HS-27A (cell line): ENCODE measurements at places on chromosomes 4 and X.

DNA sequence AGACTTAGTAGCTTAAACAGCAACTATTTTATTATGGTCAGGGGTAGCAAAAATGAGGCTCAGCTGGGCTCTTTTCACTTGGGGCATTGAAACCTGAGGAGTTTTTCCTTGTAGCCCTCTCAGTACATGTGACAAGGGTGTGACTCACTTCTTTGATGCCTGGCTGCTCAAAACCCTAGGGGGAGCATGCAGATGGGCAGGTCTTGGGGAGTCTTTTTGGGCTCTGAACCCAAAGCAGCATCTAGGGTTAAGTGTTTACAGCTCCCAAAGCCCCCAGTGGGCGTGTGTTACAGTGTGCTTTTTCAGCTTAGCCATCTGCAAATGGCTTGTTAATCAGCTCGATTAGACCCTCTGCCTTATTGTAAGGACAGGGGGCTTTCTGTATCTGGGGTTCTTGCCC is 1752.7 kb downstream of the PCDH7 start:
- no peak for DNase-seq

GRCh38 chr4:14742054-14742453 is 260.2 kb upstream of the CPEB2 start:
- DNase-seq = no peak

GRCh38 chrX:37454537-37455285 is 105.5 kb downstream of the PRRG1 start:
- peak; percentile 47 for DNase-seq

- DNase-seq = peak; percentile 11
Observed at GRCh38 chr4:133801883-133802282, 399.7 kb downstream of the PABPC4L start.

DNA sequence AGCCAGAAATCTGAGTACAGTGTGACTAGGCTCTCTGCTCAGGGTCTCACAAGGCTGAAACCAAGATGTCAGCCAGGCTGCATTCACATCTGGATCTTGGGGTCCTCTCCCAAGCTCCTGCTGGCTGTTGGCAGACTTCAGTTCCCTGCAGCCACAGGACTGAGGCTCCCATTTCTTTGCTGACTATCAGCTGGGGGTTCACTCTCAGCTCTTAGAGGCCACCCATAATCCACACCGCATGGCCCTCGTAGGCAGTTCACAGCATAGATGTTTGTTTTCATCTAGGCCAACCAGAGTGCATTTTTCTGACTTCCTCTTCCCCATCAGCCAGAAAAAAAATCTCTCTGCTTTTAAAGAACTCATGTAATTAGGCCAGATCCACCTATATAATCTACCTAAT is 8.2 kb upstream of the WDR44 start:
- no peak for DNase-seq

DNA sequence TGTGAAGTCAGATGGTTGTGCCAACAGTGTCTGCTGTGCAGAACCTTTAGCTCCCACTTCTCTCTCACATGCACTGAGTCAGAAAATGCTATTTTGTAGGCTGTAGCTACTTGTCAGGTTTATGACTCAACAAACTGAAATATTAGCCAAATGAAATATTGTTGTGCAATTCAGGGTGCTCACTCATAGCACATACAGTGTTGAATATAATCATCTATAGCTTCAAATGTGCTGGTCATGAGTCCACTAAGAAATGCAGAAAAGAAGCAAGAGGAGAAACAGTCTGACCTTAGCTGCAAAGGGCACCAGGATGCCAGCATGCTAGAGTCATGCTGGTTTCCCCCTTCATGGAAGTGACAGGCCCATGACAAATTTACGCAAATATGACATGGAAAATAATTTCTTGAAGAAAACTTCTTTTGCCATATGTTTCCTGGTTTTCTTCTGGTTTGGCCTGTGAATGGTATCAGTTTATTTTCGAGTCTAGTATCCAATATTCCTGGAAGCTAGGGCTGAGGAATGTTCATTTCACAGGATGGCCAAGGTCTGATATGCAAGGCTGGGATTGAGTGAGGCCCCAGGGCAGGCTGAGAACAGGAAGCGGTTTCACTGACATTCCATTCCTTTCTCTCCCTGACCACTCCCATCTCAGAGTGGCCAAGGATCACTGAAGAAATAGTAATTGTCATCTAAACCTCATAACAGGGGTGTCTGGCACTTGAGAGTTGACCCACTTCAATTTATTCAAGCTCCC is 10.3 kb upstream of the CXCL2 start:
- DNase-seq = peak; percentile 94

GRCh38 chr4:17072483-17072882 is 174.0 kb upstream of the LDB2 start:
- DNase-seq = no peak

GRCh38 chr4:159117564-159117963 is 14.7 kb downstream of the RAPGEF2 start:
- DNase-seq = no peak

DNA sequence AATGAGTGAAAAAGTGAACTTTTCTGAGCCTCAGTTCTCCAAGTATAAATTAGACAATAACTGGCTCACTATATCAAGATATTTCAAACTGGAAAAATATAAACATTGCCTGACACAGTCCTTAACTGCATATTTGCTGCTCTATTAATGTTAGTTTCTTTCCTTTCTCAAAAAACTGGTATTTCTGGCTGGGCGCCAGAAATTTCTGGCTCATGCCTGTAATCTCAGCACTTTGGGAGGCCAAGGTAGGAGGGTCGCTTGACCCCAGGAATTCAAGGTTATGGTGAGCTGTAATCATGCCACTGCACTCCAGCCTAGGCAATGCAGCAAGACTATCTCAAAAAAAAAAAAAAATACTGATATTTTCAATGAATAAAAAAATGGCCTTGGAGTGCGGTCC is 227.0 kb downstream of the MAGEB17 start:
- DNase-seq = no peak

GRCh38 chr4:162659716-162660115 is 495.9 kb upstream of the FSTL5 start:
- DNase-seq = no peak
